ENCODE measurements at places on chromosomes 3 and 15.

DNA sequence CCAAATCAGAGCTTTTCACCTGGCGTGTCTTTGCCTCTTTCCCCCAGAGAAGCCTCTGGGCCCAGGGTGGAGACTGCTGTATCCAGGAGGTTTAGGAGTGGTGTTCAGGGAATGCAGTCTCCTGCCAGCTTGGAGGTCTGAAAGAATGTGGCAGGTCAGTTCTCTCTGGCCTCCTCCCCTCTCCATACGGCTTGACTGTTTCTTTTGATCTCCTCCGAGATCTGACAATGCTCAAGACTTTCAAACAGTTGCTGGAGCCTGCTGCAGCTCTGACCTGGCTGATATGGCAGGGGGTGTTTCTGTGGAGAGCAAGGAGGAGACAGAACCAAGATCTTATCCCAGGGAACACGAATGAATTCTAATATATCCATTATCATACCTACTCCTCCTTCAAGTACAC is 24.7 kb upstream of the TM4SF4 start:
- DNase-seq, result no peak

GRCh38 chr15:68353421-68354135 is 76.0 kb downstream of the FEM1B start:
- DNase-seq, result no peak

- peak; percentile 70 for DNase-seq
These were observed 9.2 kb upstream of the RBSN start for GRCh38 chr3:15108082-15108545.

GRCh38 chr15:31457631-31458526 is 131.2 kb downstream of the KLF13 start:
- DNase-seq, result peak; percentile 30

DNA sequence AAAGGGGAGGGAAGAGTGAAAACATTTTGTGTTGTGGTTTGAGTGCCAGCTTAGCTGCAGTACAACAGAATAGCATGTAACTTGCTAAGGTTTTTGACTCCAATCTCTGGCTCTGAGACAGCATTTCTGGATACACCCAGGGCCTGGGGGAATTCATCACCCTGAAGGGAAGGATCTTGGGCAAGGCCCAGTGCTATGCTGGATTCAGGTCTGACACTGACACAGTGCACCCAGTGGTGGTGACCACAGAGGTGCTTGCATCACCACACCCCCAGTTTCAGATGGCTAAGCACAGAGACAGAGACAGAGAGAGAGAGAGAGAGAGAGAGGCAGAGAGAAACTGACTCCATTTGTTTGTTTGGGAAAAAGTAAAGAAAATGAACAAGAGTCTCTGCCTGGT is 74.1 kb upstream of the KBTBD8 start:
- DNase-seq, result no peak

DNA sequence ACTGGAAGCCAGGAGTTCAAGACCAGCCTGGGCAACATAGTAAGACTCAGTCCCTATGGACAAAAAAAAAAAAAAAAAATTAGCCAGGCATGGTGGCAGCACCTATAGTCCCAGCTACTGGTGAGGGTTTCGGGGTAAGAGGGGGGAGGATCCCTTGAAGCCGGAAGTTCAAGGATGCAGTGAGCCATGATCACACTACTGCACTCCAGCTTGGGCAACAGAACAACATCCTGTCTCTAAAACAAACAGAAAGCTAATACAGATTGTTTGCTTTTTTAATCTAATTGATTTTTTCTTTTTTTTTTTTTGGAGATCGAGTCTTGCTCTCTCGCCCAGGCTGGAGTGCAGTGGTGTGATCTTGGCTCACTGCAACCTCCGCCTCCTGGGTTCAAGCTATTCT is 1.6 kb upstream of the IMP3 start:
- no peak for DNase-seq

DNA sequence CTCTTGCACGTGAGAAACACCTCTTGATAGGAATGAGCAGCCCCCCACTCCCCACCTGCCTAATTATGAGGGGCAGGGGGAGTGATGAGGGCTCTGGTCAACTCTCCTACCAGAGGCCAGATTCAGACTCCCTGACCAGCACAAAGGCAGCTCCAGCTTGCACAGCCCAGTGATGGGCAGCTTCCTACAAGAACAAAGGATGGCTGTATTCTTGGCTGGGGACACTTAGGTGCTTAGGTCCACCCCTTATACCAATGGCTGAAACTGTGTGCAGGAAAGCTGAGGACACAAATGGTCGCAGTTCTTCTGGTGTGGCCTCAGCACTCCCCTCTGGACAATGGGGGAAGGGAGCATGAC is 81.8 kb downstream of the IQSEC1 start:
- DNase-seq, result no peak

Measured in mesenchymal stem cell (in vitro differentiated cells and primary cell).